ENCODE measurements at places on chromosomes 2 and 18.
A peak's percentile ranks its signal among the peaks of the same experiment; 100 is the strongest.

GRCh38 chr2:177758591-177759371 lies 313.8 kb downstream of the PDE11A start:
- H3K27me3 ChIP-seq, result peaks cover 75% of the 10 kb centered on the region
- peaks cover 34% of the 10 kb centered on the region for H3K4me1 ChIP-seq
- no peak overlapping the region for H3K4me3 ChIP-seq
- DNase-seq, result peak; percentile 42
- no peaks in the 10 kb centered on the region for H3K36me3 ChIP-seq

GRCh38 chr2:158031371-158031770 lies 70.3 kb upstream of the UPP2 start:
- no peak for DNase-seq
- no peaks in the 10 kb centered on the region for H3K36me3 ChIP-seq
- peaks cover 4% of the 10 kb centered on the region for H3K4me1 ChIP-seq
- H3K4me3 ChIP-seq, result no peak overlapping the region
- H3K27me3 ChIP-seq, result no peaks in the 10 kb centered on the region
- no peak overlapping the region for H3K27ac ChIP-seq

DNA sequence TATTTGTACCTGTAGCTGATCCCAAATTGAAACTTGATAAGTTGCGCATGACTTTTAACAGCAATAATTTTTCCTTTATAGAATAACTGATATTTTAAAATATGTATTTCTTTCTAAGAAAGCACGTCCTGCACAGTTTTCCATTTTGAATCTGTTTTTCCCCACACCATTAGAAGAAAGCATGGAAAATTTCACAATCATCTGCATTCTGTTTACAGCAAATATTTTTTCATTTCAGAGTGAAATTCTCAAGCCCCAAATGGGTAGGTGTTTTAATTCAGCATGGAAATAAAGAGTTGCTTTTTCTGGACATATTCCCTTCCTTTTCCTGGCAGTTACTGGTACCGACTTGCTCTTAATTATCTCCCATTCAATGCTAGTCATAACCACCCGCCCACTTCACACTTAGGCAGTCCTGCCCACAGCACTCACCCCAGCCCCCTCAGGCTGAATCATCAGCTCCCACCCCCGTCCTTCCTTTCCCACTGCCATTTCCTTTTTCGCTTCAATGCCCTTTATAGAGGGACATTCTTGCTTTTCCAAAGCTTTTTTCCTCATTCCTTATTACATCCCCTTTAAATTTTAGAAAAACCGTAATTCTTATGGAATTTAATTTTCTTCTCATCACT lies 89.2 kb upstream of the GLS start:
- H3K27ac ChIP-seq, result no peak overlapping the region
- H3K27me3 ChIP-seq, result no peaks in the 10 kb centered on the region
- H3K36me3 ChIP-seq, result no peaks in the 10 kb centered on the region
- no peak overlapping the region for H3K4me3 ChIP-seq
- no peak for DNase-seq

GRCh38 chr2:47541848-47542450 lies 139.0 kb downstream of the MSH2 start:
- peaks cover 3% of the 10 kb centered on the region for H3K4me1 ChIP-seq
- H3K27me3 ChIP-seq, result no peaks in the 10 kb centered on the region
- no peak for DNase-seq
- peaks cover 24% of the 10 kb centered on the region for H3K36me3 ChIP-seq
- H3K27ac ChIP-seq, result no peak overlapping the region

GRCh38 chr2:163182764-163183354 lies 344.3 kb upstream of the KCNH7 start:
- DNase-seq, result no peak
- no peak overlapping the region for H3K4me3 ChIP-seq
- no peak overlapping the region for H3K27ac ChIP-seq
- no peaks in the 10 kb centered on the region for H3K36me3 ChIP-seq

DNA sequence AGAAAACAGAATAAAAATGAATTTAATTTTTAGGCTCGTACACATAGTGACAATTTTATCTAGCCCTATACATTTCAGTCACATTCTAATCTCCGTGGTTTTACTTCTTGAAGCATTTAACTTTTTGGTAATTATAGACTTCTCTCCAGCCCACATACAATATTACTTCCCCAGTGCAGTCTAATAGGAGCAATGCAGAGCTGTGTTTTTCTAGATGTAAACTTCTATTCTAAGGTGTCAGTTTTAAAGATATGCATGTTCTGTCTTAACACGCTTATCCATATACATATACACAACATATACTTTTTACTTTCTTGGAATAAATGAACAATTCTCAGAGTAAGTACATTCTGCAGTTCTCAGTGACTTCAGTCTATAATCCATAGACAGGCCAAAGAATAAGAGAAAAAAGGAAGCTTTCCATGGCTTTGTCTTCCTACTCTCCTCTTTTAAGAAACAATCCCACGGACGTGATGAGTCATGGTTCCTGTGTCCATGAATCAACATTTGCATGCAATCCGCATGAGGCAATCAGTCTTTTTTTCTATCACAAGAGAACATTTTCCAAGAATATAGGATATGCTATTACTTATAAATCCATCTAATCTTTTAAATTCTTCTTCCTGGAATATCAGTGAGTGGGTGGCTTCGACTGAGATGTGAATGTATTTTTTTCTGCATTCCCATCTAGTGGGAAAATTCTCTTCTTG lies 42.8 kb downstream of the CCDC102B start:
- H3K36me3 ChIP-seq, result no peaks in the 10 kb centered on the region
- H3K27me3 ChIP-seq, result no peaks in the 10 kb centered on the region
- peaks cover 11% of the 10 kb centered on the region for H3K4me1 ChIP-seq
- H3K27ac ChIP-seq, result no peak overlapping the region
- no peak for DNase-seq

- DNase-seq, result no peak
- H3K4me1 ChIP-seq, result peaks cover 23% of the 10 kb centered on the region
- H3K4me3 ChIP-seq, result no peak overlapping the region
- H3K36me3 ChIP-seq, result no peaks in the 10 kb centered on the region
- H3K27me3 ChIP-seq, result no peaks in the 10 kb centered on the region
- no peak overlapping the region for H3K27ac ChIP-seq
Measured at GRCh38 chr18:9094307-9095226, 7.9 kb upstream of the NDUFV2 start.

DNA sequence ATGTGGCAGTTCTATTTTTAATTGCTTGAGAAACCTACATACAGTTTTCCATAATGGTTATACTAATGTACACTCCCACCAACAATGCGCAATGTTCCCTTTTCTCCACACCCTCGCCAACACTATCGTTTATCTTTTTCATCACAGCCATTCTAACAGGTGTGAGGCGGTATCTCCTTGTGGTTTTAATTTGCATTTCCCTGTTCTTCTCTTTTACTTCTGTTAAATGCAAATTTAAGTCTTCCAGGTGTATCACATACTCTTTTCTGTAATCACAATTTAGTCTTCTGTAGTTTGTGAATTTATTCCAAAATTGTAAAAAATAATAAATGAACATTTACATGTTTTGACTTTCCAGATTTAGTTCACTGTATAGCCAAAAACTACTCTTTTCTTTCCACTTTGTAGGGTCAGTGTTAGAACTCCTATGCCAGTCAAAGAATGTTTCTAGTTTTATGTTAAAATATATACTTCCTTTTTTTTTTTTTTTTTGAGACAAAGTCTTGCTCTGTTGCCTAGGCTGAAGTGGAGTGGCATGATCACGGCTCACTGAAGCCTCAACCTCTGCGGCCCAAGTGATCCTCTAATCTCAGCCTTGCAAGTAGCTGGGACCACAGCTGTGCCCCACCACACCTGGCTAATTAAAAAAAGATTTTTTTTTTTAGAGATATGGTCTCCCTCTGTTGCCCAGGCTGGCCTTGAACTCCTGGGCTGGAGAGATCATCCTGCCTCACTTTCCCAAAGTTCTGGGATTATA lies 15.4 kb upstream of the ACYP2 start:
- DNase-seq, result no peak
- peaks cover 7% of the 10 kb centered on the region for H3K36me3 ChIP-seq
- H3K27me3 ChIP-seq, result peaks cover 4% of the 10 kb centered on the region
- peaks cover 6% of the 10 kb centered on the region for H3K4me1 ChIP-seq

GRCh38 chr2:55025627-55026026 lies 24.6 kb downstream of the RTN4 start:
- no peak overlapping the region for H3K4me3 ChIP-seq
- H3K4me1 ChIP-seq, result peaks cover 12% of the 10 kb centered on the region
- H3K36me3 ChIP-seq, result no peaks in the 10 kb centered on the region
- DNase-seq, result no peak

DNA sequence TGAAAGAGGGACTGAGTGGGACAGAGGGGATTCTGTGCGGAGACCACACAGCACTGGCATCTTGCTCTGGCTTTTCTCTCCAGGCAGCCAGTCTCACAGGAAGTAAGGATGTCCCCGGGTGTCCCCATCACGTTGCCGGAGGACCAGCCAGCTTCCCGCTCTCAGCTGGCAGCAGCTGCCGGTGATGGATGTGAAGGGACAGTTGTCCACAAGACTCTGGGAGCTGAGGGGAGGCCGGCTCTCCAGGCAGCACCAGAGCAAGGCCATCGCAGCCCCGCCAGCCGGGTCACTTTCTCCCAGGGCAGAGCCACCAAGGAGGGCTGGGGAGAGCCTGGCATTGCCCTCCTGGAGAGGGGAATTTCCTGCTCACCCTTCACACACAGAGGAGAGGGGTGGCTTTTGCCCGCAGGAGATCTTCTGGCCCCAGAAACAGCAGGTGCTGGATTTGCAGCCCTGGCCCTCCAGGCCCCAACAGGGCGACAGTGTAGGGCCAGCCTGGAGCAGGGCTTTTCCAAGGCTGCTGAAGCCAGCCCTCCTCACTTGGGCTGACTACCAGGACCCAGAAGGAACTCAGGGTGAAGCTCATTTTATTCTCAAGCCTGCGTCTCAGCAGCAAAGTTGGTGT lies 24.0 kb upstream of the B3GNT7 start:
- no peak overlapping the region for H3K4me3 ChIP-seq
- H3K36me3 ChIP-seq, result peaks cover 7% of the 10 kb centered on the region
- no peak for DNase-seq
- peak overlapping the region; percentile 94 for H3K27ac ChIP-seq
- no peaks in the 10 kb centered on the region for H3K27me3 ChIP-seq
